Activated CD4-positive, alpha-beta T cell treated with anti-CD3 and anti-CD28 coated beads, Interleukin-2, amount 10 ng/mL, durations not matched to agents 7 days and 5 days (primary cell): ENCODE measurements at places on chromosomes 6 and 20.

- DNase-seq: no peak
Observed at GRCh38 chr20:44247131-44247571, at the start of gene GDAP1L1. Gene GDAP1L1, plus strand, starts transcription at chr20:44247308. Its CDS starts 27 bp downstream, at chr20:44247335.

DNA sequence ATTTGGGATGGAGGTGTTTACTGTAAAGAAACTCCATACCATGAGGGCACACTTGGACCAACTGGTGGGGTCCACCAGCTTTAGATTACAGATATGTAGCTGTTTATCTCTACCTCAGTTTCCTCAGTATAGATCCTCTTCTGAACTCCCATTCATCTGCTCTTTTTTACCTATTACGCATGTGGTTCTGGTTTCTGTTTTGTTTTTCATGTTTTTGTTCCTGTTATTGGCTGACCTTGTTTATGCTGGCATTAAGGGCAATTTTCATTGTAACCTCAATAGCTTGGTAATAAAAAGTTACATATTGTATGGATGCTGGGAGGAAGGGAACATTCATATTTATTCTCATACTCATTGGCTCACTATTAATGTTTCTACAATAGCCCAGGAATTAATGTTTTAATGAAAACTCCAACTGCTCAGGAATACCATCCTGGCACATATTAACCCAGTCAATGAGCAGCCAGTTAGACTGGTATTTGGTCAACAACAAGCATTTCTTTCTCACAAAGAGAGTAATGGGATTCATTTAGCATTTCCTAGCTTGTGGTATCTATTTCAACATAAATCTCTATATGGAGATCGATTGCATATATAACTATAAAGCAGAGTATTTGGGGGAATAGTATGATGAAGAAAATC, 83.8 kb upstream of the FAM184A start:
- DNase-seq: no peak

DNA sequence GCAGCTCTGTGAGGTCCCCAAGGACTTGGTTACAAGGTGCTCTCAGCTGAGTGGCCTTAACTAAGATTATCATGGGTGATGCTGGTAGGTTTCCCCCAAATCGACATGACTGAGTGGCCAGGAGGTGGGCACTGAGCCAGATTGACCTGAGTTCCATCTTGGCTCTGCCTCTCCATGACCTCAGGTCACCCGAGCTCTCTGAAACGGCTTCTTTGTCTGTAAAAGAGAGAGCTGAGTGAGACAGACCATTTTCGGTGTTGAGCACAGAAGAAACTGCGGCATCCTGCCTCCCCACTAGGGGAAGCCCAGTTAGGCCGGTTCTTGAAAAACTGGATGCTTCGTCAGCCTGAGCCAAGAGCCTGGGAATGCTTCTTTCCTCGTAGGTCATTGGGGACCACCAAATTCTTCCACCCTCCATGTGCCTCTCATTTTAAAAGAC, 14.1 kb upstream of the STX16 start:
- no peak for DNase-seq

GRCh38 chr6:118509009-118509617, 39.0 kb upstream of the PLN start:
- DNase-seq: no peak

DNA sequence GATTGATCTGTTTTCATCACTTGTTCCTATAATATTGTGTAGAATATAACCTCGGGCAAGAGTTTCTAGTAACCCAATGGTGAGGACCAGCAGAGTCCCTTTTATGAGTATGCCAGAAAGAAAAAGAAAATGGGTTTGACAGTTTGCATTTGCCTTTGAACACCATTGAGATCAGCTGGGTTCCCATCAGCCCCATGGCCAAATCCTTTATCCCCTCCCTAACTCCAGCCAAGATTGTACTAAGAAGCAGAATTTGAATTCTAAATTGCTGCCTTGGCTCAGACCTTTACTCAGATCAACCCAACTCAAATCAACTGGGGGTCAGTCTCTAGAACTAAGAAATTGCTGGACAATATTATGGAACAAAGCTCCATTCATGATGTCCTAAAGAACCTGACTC, 187.4 kb downstream of the TBC1D7 start:
- DNase-seq: no peak

DNA sequence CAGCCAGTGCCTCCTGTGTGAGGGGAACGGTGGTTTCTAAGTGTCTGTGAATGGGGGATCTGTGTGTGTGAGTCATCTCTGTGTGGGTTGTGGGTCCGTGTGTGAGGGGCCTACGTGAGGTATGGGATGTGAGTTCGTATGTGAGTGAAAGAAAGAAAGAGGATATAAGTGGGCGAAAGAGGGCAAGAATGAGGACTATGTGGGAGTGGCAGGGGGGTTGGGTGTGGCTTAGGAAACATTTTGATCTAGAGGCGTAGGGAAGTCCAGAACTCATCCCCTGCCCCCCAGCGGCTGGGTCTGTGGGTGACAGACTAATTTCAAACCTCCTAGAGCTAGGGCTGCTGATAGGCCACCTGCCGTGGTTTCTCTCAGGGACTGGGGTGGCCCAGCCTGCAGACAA, 35.5 kb downstream of the DHX35 start:
- peak; percentile 26 for DNase-seq

GRCh38 chr6:134093007-134093573, 40.7 kb upstream of the SLC2A12 start:
- no peak for DNase-seq

DNA sequence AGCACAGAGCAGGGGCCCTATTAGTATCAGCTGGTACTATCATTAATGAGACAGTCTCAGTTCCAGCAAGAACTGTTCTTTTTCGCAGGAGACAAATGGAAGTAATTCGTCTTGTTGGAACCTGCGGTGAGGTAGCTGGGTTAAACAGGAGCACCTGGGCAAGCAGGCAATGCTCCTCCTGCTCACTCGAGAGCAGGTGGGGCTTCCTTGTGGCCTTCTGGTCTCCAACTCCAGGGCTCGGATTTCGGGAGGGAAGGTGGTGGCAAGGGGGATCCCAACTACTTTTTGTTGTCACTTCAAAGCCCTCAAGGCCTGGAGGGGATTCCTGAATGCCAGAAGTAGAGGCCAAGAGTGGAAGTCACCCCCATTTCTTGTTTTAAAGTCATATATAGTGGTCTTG, 1.3 kb upstream of the SPEF1 start:
- DNase-seq: no peak

GRCh38 chr6:2998998-2999617, 586 bp upstream of the NQO2 start:
- DNase-seq: no peak

DNA sequence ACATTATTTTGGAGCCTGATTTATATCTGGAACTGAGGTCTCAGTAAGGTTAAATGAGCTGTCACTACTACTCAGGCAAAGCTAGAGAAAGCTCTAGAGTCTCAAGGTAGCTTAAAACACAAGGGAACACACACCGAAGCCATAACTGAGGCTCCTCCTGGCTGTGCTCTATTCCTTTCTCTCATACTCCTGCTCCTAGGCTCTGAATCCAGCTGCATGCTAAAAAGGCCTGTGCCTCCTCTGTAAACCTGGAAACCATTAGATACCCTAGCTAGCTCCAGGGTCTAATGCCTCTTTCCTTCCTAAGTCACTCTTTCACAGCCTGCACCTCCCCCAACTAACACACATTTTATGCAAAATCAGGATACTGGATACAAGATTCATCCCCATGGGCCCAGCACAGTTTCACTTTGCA, 17.1 kb downstream of the RIPOR2 start:
- no peak for DNase-seq

GRCh38 chr20:1323830-1324597, 4.9 kb downstream of the SDCBP2 start:
- DNase-seq: no peak

GRCh38 chr20:37498066-37498665, 22.9 kb upstream of the NNAT start:
- no peak for DNase-seq

DNA sequence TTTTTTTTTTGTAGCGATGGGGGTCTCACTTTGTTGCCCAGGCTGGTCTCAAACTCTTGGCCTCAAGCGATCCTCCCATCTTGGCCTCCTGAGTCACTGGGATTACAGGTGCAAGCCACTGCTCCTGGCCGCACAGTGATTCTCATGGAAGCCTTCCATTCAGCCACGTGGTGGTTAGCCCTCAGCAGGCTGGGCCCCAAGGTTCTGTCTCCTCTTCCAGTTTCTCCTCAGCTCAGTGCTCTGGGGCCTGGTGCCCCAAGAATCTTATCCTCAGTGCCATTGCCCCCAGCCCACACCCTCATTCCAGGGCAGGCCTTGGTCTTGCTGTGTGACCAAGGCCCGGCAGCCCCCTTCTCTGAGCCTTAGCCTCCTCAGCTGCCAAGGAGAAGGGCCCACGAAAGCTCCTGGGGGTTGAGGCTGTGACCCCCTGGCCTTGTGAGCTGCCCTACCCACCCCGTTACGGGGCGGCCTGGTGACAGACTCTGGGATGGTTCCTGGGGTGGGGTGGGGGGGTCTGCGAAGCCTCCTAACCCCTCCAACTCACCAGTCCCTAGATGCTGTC, 16.4 kb downstream of the SRC start:
- no peak for DNase-seq

DNA sequence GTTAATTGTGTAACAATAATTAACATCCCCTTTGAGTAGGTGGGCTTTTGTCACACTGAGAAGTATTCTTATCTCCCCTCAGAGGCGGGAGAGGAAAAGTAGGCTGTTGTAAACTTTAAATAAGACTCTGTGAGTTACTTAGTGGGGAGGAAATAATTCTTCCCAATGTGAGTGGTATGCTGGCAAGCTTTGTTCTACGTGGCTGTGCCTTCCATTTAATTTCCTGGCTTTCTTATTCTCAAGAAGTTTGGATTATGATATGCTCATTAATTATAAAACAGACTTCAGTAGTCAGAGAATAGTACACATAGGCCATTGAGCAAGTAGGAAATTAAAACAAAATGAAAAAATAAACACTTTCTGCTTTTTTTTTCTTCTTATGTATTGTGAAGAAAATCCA, 19.1 kb downstream of the ADGRB3 start:
- no peak for DNase-seq

DNA sequence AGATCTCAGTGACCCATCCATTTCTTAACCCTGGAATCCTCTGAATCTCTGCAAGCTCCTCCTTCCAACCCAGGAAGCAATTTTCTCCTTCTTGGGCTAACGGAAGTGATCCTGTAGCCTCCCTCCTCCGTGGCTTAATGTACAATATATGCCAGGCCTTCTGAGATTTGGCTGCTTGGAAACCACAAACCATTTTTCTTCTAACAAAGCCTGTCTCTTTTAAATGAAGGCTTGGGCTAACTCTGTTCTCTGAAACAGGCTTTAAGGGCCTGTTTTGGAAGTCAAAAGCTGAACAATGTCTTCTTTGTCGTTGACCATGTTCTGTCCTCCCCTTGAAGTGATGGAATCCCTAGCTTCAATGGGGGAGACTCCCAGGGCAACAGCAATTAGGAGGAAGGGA, 14.9 kb downstream of the FYN start:
- DNase-seq: no peak

DNA sequence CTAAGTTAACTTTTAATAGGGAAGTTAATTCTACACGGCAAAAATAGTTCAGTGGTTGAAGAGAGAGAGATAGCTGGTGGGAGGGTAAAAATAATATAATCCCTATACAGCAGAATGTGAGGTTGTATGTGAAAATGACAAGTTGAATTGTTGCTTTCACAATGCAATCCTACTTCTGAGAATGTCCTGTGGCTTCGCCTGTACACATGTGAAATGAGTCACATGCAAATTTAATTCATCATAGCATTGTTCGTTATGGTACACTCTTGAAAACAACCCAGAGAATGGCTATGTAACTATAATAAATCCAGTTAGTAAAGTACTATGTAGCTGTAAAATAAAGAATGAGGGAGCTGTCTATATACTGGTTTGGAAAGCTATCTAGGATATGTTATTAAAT, 46.0 kb upstream of the HINT3 start:
- DNase-seq: no peak

DNA sequence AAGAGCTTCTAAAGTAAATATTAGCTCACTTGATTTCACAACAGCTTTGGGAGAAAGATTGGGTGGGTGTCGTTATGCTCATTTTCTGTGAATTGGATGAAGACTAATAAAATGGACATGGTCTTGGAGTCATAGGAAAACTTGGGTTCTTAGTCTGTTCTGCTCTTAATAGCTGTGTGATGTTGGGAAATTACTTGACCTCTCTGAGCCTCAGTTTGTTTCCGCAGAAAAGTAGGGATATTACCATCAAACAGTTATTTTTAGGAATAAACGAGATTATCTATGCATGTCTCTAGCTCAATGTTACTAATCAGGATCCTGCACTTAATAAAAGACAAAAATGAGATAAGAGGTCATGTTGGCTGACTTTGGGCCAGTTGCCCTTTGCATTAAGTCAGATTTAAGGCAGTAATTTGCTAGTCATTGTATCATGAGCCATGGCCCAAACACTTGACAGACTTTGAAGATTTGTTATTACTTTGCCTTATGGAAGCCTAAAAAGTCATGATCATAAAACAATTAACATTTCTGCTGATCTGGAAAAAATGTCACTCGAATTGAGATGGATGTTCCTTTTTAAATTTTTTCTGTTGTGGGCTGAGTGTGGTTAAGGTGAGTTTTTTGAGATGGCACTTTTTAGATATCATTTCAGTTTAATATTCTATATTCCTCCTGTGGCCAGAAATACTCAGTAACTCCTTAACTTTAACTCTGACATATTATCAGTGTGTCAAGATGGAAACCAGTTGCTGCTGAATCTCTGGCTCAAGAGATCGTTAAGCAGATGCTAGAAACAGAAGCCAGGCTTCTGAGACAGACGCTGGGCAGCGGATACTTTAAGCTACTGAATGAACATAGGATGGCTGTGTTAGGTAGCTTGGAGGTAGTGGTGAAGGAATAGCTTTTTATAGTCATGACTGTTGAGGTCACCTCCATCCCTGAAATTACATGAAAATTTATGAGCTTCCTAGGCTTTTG, 291.6 kb downstream of the PHF3 start:
- no peak for DNase-seq

GRCh38 chr6:85644279-85644762, 1.6 kb upstream of the SYNCRIP start:
- no peak for DNase-seq

DNA sequence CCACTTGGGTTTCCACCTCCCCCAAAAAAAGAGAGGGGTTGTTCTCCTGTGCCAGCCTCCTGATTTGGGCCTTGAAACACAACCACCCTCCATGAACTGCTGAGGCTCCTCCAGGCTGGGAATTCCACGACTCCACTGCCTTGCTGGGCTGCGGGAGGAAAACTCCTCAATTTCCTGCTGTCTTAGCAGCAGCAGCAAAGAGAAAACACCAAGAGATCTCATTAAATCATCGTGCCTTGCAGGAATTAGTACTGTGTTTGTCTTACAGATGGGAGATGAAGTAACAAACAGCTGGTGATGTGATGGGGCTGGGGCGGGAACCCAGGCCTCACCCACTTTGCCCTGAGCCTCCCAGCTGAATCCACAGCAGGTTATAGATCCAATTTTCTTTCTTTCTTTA, 29.0 kb downstream of the BPIFB1 start:
- no peak for DNase-seq

- DNase-seq: no peak
Observed at GRCh38 chr20:23645575-23645974, 7.8 kb upstream of the CST3 start.

GRCh38 chr20:38608188-38608587, 6.6 kb downstream of the ARHGAP40 start:
- no peak for DNase-seq
